ENCODE measurements at places on chromosomes 2 and 18. TPM values are rescaled to one million over a fixed set of nuclear protein-coding genes. Genes with fewer than 3 reads are reported as not detected.
A peak's percentile ranks its signal among the peaks of the same experiment; 100 is the strongest.

- DNase-seq = no peak
These were observed 104.2 kb downstream of the SH3BP4 start for GRCh38 chr2:235055891-235056516.

- peak; percentile 71 for DNase-seq
These were observed 56.7 kb downstream of the NEMP2 start for GRCh38 chr2:190477661-190478454.

GRCh38 chr2:26444236-26444635 lies 33.7 kb downstream of the OTOF start:
- DNase-seq = no peak

GRCh38 chr2:241177526-241178334 lies 10.7 kb upstream of the ANO7 start:
- no peak for DNase-seq

GRCh38 chr2:138703242-138703641 lies 76.9 kb downstream of the NXPH2 start:
- no peak for DNase-seq

DNA sequence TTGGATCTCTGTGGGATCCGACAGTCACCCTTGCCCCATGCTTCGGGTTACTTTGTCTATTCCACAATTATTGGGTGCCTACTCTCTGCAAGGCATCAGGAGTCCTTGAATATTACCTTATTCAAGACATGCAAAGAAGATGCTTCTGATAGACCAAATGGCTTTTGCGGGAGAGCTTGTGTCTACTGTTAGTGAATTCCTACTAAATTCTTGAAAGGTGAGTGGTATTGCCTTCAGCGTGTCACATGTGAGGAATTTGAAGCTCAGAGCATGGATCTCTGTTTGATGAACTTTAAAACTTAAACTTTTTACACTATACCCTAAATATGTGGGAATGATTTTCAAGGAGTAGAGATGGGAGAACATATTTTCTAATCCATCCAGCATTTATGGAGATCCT lies 184.4 kb downstream of the LTBP1 start:
- no peak for DNase-seq

GRCh38 chr2:217314021-217314460 lies 454.2 kb upstream of the TNP1 start:
- DNase-seq = no peak

- no peak for DNase-seq
These were observed 220.9 kb upstream of the REV1 start for GRCh38 chr2:99710721-99711120.

DNA sequence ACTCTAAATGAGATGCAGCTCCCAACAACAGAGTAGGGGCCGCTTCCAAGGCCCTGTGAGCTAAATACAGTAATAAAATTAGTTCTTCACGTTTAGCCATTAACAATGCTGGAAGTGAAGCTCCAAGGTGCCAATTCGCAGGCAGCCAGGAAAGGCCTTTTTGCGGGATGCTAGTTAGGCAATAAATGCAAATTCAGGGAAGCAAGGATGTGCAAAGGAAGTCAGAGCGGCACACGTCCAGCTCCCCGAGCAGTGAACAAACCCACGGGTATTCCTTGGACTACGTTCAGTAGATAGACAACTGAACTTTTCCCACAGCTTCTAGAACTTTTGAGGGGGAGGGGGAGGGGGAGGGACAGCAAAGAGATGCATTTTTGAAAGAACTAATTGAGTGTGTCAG lies 6.9 kb downstream of the ZNF516 start:
- no peak for DNase-seq

- no peak for DNase-seq
These were observed 92.1 kb downstream of the SH3BP4 start for GRCh38 chr2:235043762-235044500.

GRCh38 chr2:173623438-173624319 lies 269.0 kb downstream of the CDCA7 start:
- DNase-seq = no peak

DNA sequence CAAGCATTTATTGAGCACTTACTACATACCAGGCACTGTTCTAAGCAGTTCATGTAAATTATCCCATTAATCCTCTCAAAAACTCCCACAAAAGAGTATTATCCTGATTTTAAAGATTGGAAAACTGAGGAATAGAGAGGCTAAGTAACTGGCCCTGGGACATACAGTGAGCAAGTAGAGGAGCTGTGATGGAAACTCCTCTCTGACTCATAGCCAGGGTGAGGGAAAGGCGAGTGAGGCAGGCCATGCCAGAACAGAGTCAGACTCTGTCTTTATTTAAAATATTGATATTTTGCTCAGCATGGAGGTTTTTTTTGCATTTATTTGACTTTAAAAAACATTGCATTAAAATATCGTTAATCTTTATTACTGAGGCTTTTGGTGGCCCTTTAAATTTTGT lies 208.0 kb downstream of the LOXHD1 start:
- no peak for DNase-seq

DNA sequence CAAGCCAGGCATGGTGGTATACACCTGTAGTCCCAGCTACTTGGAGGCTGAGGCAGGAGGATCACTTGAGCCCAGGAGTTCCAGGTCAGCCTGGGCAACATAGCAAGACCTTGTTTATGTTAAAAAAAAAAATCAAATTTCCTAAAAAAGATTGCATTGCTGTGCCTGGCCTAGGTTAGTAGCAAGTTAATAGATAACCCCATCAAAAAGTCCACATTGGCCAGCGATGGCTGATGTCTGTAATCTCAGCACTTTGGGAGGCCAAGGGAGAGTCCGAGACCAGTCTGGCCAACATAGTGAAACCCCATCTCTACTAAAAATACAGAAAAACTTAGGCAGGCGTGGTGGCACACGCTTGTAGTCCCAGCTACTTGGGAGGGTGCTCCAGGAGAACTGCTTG lies 38.7 kb downstream of the PARD6G start:
- DNase-seq = no peak

- no peak for DNase-seq
These were observed 91.4 kb downstream of the LYPD6 start for GRCh38 chr2:149421791-149422190.

GRCh38 chr2:59308108-59308507 lies 1067.0 kb upstream of the FANCL start:
- no peak for DNase-seq

- DNase-seq = no peak
These were observed 72.2 kb upstream of the TMEM87B start for GRCh38 chr2:111982822-111983221.

DNA sequence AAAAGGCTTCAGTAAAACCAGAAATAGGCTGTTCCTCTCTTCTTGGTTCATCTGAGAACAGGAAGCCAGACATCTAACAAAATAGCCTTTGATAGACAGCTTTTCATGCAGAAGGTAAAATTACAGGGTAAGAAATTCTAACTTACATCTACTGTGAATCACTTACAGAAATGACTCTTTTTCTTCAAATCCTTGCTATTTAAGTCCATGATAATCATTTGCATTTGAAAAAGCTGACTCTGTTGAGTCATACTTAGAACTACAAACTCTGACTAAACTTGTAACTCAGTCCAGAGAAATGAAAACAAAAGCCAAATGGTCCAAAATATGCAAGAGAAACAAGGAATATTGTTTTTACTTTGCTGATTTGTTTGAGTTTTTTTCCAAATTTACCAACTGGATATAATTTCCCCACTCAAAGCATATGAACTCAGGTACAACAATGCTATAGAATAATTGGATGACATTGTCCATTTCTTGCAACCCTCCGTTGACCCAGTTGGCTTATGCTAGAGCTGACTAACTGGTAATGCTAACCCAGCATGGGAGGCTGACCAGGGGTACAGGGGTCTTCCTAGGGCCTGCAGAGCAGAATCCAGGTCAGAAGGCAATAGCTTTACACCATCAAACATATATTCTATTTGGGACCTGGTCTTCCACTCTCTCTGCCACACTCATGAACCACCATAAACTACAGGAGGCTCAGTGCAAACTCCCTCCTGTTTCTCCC lies 18.8 kb upstream of the MREG start:
- no peak for DNase-seq

- DNase-seq = no peak
These were observed 423.9 kb downstream of the CMPK2 start for GRCh38 chr2:6441800-6442199.

DNA sequence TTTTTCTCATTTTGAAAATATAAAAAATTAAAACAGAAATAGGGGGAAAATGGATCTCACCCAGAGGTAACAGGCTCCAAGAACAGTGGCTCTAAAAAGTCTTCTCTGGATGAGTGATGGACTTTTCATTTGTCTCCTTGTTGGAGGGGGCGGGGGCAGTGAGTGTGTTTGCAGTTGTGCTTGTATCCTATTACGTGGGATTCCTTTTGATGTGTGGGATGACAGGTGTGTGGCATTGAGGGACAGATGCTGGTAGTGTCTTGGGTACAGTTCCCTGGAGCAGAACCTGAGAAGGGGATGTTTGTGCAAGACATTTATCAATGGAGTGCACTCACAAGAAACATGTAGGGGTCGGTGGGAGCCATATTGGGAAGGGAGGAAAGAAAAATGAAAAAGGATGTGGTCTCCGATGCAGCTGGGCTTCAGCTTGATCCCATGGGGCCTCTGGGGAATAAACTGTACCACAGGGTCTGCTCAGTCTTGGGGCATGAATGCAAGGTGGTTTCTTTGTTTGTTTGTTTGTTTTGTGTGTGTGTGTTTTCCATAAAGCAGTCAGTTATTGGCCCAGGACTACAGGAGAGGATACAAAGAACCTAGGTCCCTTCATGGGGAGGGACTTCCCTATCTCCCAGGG lies 120.0 kb upstream of the SLC35G4 start:
- no peak for DNase-seq

GRCh38 chr2:205496772-205497171 lies 185.5 kb upstream of the NRP2 start:
- DNase-seq = no peak

GRCh38 chr2:76759634-76760366 lies 762.4 kb downstream of the LRRTM4 start:
- no peak for DNase-seq

DNA sequence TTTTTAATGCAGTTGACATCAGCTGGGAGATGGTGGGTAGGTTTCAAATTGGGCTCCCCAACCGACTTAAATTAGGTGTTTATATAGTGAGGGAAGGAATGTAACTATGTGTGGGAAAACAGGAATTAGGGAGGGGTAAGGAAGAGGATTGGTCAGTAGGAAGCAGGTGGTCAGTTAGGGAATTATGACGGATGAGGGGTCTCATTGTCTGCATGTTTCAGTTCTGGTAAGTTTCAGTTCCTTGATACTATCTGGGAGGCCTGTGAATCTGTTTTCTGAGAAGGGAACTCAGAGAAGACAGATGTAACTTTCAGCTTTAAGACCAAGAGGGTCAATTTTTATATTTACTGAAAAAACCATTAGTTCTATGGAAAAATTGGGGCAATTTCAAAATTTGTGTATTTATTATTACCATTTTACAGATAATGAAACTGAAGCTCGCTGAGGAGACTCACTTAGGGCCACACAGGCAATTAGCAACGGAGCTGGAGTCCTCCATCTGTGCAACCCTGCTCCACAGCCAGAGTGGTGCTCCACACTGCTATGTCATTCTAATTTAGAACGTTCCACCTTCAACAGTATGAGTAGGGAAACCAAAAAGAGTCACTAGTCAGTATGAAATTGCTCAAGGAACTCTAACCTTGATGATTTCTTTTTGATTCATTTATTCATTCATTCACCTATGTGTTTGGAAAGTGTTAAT lies 36.0 kb upstream of the CCDC195 start:
- DNase-seq = no peak

- no peak for DNase-seq
These were observed 131.3 kb downstream of the CCDC148 start for GRCh38 chr2:158325031-158325781.

DNA sequence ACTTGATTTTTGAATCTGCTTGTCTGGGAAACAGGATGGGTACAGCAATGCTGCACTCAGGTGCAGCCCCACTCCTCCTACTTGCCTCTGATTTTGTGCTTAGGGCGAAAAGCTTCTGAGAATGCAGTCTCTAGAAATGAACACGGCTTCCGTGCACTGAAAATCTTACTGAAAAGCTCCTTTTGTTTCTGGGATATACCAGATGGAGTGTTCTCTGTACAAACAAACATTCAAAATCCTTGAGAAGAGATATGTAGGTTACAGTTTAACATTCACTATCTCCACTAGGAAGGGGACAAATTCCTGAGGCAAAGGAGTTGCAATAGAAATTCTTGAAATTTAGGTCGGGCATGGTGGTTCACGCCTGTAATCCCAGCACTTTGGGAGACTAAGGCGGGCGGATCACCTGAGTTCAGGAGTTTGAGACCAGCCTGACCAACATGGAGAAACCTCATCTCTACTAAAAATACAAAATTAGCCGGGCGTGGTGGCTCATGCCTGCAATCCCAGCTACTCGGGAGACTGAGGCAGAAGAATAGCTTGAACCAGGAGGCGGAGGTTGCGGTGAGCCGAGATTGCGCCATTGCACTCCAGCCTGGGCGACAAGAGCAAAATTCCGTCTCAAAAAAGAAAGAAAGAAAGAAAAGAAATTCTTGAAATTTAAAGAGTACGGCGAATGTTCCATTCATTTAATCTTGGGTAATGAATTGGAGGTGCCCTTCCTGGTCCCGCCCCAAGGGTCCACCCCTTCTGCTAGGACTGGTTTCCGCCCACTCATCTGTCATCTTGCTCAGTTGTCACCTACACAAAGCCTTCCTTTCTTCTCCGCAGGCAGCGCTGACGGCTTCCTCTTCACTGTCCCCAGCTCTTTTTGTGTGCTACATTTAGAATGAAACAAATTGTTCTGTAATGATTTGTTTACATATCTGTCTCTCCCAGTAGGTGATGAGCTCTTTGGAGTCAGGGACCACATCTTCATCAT lies 92.4 kb downstream of the SOCS6 start:
- DNase-seq = peak; percentile 84

- peak; percentile 43 for DNase-seq
These were observed 162.3 kb downstream of the ACKR3 start for GRCh38 chr2:236731767-236732580.

DNA sequence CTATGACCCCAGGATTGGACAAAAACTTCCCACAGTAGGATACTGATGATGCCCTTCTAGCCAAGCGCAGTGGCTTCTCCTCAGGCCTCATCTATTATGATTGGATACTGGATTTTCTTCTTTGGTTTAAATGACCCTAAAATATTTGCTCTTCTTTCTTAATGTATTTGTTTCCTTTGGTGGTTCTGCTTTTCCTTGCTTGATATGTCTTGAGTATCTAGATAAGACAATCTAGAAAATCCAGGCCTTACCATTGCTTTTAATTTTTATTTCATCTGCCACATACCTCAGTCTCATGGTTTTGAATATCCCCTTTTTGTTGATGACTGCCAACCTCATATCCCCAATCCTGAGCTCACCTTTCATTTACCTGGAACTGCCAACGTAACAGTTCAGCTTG lies 35.6 kb downstream of the OTOF start:
- no peak for DNase-seq

LNPK gene
- total RNA-seq = 56.1 TPM

EVA1A gene
- not detected for total RNA-seq

CYP1B1 gene
- 7.2 TPM for total RNA-seq

SPEG gene
- total RNA-seq = 57.6 TPM

MTCL1 gene
- total RNA-seq = 64.1 TPM

MARCHF4 gene
- total RNA-seq = 12.7 TPM

DLGAP1 gene
- total RNA-seq = 300 TPM

CRYGD gene
- total RNA-seq = 2.2 TPM

ABCG5 gene
- 0.24 TPM for total RNA-seq

CD302 gene
- total RNA-seq = 6.5 TPM

SALL3 gene
- total RNA-seq = 19.2 TPM

SLC9A4 gene
- total RNA-seq = 0.35 TPM

GAL3ST2 gene
- total RNA-seq = 1.3 TPM

RAPH1 gene
- 31.8 TPM for total RNA-seq

CYTIP gene
- total RNA-seq = 0.96 TPM

AGXT gene
- total RNA-seq = not detected
